ENCODE measurements at places on chromosomes 12 and 14.

GRCh38 chr12:14665354-14666348 lies 30.7 kb downstream of the GUCY2C start:
- DNase-seq = no peak

- no peak for DNase-seq
Measured at GRCh38 chr14:102774391-102775153, 2.7 kb upstream of the TRAF3 start.

DNA sequence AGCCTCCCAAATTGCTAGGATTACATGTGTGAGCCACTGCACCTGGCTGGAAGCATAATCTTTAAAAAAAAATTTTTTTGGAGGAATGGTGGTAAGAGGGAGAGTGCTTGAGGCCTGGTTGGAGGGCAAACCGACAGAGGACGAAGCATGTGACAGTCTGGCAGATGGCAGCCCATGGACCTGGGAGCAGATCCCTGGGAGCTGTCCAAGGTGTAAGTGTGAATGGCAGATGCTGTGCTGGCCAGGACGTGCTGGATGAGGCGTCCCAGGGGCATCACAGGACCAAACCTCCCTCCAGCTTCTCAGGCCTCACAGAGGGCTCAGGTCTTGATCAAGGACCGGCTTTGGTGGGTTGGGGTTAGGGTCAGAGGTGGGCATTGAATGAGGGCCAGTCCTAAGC lies 128.4 kb upstream of the NCOR2 start:
- DNase-seq = no peak

DNA sequence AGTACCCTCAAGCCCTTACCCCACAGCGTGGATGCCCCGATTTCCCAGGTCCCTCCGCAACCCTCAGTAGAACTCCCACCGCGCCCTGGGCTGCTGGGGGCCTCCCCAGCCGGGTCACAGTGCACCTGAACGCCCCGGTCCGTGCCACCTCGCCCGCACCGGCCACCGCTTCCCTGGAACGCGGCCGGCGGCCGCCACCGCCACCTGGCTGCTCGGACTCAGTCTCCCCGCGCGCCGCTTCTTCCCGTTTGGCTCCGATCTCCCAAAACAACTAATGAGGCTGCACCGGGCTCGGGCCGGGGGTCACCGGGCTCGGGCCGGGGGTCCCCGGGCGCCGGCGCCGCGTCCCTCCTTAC lies 1.0 kb downstream of the ITPK1 start:
- DNase-seq = no peak

- no peak for DNase-seq
Measured at GRCh38 chr12:46177025-46177424, 91.8 kb downstream of the SLC38A1 start.

GRCh38 chr12:115213538-115214016 lies 529.6 kb upstream of the TBX3 start:
- DNase-seq = no peak

DNA sequence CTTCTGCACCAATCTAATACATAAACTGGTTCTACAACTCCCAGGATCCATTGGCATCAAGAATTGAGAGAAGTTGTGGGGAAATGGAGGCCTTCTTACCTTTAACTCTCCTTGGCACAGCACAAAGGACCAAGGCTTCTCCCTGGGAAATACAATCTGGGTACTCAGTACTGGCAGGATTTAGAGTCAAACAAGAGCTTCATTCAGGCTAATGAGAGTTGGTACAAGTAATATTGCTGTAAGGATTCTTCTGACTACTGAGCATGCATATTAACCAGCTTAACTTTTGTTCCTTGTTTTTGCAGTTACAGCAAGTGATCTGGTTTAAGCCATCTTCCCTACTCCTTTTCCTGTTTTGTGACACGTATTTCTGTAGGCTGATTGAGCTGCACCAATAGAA lies 76.2 kb upstream of the FERMT2 start:
- no peak for DNase-seq

DNA sequence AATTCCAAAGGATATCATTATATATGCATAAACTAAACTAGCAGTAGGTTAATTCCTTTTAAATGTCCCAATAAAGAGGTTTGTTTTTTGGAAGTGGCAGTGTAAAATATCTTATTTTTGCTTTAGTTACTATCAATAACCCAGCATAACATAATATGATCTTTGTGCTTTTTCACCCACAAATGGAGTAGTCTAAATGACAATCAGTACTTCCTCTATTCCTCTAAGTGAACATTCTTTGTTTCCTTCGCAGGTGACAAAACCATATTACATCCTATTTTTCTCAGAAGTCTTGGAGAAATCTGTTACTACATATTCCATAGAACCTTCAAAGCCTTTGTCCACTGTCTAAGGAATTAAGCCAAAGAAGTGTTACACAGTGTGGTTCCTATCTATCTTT lies 62.5 kb downstream of the MED13L start:
- no peak for DNase-seq

GRCh38 chr12:113997365-113997764 lies 31.2 kb upstream of the RBM19 start:
- DNase-seq = no peak

GRCh38 chr14:103867020-103867419 lies 19.6 kb upstream of the PPP1R13B start:
- no peak for DNase-seq

DNA sequence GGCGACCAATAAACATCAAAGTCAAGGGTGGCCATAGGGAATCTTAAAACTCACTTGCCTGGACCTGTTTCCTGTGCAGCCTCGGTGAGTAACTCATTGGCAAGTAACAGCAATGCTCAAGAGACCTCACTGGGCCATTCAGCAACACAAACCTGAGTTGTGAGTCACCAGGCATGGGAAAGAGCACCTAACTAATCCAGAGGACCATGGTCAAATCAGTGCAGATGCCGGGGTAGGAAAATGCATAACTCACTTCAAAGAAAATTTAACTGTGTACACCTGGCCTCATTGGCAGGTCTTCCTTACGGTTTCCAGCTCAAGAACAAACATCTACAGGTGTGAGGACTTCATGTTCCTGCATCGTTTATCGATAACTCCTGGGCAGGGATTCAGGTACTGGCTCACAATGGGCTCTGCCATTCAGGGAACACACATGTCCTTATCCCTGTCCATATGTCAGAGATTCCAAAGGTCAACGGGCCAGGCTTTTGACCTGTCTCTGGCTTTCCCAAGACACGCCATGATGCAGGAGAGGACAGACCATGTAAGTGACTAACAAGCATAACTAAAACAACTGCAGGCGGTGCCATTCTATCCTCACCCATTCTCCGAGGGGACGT lies 211.8 kb downstream of the ANO2 start:
- DNase-seq = no peak

- no peak for DNase-seq
Measured at GRCh38 chr14:20429801-20430669, 5.9 kb downstream of the KLHL33 start.

- DNase-seq = no peak
Measured at GRCh38 chr12:98856897-98857540, 211.9 kb downstream of the APAF1 start.

GRCh38 chr12:71548893-71549292 lies 109.3 kb downstream of the LGR5 start:
- no peak for DNase-seq

DNA sequence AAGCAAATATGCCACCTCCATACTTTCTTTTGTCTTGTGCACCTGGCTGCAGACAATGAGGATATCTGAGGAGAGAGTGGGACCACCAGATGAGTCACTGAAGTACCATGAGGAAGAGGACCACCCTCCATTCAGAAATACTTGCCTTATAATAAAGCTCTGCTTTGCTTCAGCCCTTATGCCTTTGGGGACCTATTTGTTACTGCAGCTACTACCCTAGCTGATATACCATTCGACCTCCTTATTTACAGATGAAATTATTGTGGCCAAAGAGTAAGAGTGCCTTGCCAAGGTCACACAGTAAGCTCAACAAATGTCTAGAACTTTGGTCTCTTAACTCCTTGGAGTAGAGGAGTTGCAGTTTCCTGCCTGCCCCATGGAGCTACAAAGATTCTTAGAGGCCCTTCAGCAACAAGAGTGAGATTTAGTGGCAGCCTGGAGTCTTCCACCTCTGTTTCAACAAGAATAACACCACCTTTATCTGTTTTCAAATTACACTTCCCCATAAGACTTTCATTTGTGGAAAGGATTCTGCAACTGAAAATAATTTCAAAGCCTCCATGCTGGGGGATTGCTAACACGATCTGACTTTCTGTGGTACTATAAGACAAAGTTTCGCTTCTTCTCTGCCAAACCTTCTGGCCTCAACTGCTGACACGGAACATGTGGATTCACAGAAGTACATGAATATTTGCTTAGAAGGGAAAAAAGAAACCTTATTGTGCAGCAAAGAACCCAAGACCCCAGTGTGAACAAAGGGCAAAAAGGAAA lies 3.6 kb downstream of the CMKLR1 start:
- DNase-seq = no peak

DNA sequence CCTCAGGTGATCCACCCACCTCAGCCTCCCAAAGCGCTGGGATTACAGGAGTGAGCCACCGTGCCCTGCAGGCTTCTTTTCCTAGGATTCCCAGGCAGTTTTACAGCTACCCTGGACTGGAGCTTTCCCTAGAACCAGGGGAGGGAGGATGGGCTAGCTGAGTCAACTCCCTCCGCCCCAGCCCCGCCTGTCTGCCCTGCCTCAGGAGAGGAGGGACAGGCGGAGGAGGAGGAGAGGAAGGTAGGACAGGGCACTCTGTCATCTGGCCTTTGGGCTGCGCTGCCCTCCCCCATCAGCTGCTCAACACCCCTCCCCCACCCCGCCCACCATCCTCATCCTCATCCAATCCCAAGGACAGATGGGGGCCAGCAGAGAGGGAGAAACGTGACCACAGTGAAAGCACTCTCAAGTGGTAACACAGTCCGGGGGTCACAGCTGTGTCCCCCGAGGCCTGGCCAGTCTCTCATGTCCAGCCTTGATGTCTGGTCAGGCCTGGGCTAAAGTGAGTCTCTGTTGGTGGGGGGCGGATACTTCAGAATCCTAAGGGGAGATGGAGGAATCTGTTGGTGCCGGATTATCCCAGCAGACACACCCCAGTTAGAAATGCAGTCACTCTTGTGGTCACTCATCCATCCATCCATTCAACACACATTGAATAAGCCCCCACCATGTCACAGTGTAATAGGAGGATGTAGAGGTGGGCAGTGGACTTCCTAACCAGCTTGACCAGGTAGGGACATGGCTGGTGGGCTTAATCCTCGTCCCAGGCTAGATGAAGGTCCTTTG lies 12.3 kb downstream of the FIGNL2 start:
- DNase-seq = no peak

GRCh38 chr12:1234073-1234472 lies 243.1 kb downstream of the ERC1 start:
- no peak for DNase-seq

- DNase-seq = no peak
Measured at GRCh38 chr12:94689002-94689645, 38.8 kb upstream of the TMCC3 start.

- no peak for DNase-seq
Measured at GRCh38 chr12:76990716-76991115, 74.7 kb downstream of the E2F7 start.

GRCh38 chr12:44603701-44604100 lies 272.4 kb downstream of the NELL2 start:
- DNase-seq = no peak

- no peak for DNase-seq
Measured at GRCh38 chr14:26626256-26626655, 28.4 kb upstream of the NOVA1 start.

GRCh38 chr12:101235686-101236085 lies 25.6 kb upstream of the SLC5A8 start:
- DNase-seq = no peak

GRCh38 chr14:30737916-30738315 lies 115.8 kb downstream of the SCFD1 start:
- DNase-seq = no peak

DNA sequence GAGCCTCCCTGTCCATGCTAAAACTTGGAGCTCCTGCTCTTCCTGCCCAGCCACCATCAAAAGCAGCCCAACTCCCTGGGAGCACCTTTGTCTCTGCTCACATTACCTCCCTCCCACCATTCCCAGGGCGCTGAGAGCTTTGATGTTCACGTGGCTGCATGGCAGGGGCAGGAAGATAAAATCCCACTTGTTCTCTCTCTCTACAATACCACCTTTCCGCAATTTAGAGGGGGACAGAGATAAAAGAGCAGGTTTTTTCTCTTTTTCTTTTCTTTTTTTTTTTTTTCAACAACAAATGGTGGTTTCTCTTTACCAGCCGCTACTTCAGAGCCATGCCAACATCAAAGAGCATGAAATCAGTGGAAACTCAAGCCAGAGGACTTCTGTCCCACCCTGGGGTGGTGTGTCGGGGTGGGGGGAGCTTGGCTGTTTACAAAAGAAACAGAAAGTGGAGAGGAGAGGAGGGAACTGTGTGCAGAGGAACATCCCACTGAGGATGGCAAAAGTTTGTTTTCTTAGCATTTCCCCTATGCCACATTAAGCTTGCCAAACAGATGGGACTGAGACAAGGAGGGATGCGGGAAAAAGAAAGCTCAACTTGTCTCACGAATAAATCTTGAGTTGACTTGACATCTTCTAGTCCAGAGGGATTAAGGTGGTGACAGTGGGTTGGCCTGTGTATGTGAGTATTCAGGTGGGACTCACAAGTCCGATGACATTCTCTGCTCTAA lies 103.7 kb upstream of the NUDT4 start:
- DNase-seq = no peak

DNA sequence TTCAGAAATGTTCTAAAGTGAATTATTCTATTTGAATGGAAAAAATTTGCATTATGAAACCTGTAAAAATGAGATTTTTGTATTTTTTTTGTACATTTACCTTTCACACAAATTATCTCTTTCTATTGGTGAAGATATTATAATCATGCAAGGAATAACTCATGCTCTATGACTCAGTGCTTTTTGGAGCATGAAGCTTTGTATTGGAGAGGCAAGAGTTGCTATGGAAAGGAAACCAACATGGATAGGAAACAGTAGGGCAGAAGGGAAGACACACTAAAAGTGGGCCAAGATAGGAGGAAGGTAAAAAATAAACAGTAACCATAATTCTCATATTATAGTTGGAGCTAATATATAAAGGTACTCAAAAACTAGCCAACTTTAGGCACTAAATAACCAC lies 79.0 kb downstream of the PLCZ1 start:
- no peak for DNase-seq

DNA sequence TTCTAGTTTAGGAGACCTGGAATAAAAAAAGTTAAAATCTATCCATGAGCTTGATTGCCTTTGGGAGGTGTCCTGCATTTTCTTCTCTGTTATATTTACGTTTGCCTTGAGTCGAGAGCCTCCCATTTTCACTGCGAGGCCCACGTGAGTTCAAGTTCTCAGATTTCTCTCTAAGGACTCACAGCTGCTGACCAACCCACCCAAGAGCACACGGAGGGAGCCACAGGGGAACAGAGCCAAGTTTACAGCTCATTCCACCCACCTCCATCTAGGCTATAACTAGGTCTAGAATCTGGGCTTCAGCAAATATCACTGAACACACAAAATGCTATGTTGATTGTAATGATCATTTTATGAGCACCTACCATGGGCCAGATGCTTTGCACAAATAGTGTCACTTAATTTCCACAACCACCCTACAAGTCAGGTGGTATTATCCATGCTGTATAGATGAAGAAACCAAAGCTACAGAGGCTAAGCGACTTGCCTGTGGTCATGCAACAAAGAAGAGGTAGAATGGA lies 16.7 kb downstream of the ALDH1L2 start:
- DNase-seq = no peak
